ENCODE measurements at places on chromosomes 2 and 18.

DNA sequence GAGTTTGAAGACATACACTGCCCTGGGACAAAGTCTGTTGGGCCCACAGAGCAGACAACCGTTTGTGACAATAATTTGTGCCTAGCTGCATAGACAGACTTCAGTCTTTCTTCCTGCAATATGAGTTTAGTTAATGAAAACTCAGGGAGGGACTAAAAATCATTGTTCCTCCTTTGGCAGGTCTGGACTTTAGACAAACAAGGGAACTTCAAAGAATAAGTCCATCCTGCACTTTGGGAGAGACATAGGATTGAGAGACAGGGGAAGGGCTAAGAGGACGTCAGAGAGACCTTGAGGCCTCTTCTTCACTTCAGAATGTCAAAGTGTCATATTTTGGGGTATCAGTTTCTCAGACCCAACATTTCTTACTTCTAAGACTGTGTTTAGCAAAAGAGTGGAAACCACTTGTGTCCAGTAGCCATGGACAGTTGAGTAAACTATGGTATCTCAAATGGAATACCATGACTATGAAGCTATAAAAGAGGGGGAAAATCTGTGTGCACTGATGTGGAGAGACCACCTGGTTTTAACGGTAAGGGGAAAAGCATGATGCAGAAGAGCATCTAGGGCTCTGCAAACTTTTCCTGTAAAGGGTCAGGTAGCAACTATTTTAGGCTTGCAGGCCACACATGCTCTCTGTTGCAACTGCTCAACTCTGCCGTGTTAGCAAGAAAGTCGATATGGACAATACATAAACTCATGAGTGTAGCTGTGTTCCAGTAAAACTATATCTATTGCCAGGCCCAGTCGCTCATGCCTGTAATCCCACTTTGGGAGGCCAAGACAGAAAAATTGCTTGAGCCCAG, 217.8 kb upstream of the SH3BP4 start:
- DNase-seq = no peak

- no peak for DNase-seq
These were observed 106.7 kb downstream of the MEIS1 start for GRCh38 chr2:66541646-66542045.

- no peak for DNase-seq
These were observed 13.5 kb downstream of the ELAC1 start for GRCh38 chr18:50981381-50981780.

DNA sequence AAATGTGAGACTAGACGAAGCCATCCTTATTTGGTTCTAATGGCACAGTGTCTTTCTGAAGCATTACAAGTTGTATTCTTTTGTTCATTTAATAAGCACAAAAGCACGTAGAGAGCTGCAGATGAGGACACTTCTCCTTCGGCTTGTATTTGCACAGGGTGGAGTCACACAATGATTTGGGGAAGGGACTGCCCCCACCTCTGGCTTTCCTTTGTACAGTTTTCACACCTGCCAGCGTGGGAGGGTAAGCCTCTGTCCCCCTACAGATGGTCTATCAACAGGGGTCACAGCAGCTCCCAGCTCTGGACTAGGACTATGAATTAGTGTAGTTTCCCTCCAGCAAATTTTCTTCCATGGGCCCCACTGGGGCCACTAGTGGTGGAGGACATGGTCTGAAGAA, 108.2 kb upstream of the KLHL14 start:
- DNase-seq = no peak

- no peak for DNase-seq
These were observed 24.5 kb upstream of the KCNK3 start for GRCh38 chr2:26668041-26668440.

- peak; percentile 72 for DNase-seq
These were observed 27.3 kb upstream of the C2orf66 start for GRCh38 chr2:196836440-196836839.

DNA sequence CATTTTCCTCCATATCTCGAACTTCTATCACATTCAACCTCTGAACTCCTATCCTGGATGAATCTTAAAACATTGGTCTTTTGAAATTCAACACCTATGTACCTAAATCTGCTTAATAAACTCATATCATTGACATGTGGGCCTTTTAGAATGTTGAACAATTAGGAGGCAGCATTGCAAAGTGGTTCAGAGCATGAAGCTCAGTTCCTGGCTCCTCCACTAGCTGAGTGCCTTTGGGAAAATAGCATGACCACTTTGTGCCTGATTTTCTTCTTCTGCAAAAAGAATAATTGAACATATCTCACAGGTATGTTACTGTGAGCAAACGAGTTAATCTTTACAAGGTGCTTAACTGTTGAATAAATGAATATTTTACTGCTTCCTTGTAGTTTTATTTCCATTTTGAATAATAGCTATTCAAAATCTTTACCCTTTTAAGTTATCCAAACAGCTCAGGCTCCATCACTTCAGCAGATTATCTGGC, 14.3 kb upstream of the ITPRID2 start:
- no peak for DNase-seq

DNA sequence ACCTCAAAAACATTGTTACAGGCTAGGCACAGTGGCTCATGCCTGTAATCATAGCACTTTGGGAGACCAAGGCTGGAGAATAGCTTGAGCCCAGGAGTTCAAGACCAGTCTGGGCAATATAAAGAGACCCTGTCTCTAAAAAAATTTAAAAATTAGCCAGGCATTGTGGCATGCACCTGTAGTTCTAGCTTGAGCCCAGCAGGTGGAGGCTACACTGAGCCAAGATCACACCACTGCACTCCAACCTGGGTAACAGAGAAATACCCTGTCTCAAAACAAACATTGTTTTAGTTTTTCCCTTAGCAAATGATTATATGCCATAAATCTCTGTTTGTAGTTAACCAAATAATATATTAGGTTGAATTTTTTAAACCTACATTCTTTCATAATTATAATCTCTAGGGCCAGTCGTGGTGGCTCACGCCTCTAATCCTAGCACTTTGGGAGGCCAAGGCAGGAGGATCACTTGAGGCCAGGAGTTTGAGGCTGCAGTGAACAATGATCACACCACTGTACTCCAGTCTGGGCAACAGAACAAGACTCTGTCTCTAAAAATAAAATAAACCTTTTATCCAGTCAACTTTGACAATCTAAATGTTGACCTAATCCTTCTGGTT, 13.3 kb upstream of the CYP20A1 start:
- peak; percentile 31 for DNase-seq

DNA sequence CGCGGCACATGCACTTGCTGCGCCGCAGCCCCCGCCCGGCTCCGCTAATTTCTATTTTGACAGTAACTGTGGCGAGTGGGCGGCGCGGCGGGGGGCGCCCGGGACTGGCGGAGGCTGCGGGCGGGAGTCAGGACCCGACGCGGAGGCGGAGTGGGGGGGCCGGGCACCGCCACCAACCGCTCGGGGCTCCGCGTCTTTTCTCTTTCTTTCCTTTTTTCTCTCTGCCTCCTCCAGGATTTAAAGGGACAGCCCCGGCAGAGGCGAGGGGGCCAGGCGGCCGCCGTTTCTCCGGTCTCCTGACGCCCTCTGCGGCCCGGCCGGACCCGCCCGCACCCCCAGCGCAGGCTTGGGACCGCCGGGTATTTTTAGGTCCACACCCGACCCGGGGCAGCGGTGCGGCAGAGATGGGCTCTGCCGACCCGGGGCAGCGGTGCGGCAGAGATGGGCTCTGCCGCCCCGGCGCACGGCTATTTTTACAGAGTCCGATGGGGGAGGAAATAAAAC, 460 bp upstream of the ZBTB7C start:
- peak; percentile 48 for DNase-seq

- DNase-seq = peak; percentile 6
These were observed 27.7 kb upstream of the CPS1 start for GRCh38 chr2:210528716-210529115.

- DNase-seq = no peak
These were observed 3.0 kb downstream of the PCARE start for GRCh38 chr2:29071032-29071975.

DNA sequence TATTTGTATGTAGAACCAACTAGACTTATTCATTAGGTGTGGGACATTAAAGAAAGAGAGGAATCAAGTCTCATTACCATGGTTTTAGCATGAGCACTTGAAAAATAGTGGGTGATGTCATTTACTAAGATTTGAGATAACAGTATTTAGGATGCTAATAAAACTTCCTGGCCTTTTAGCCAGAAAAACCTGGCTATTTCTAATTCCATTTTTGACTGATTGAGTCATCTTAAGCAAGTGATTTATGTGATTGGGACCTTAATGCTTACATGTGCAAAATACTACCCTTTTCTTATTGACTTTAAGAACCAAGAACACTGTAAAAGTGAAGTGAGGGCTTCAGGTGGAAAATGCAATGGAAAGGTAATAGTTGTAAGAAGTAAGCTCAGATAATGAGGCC, 196.8 kb upstream of the SESTD1 start:
- DNase-seq = no peak

GRCh38 chr2:45180033-45180746, 170.9 kb upstream of the SIX2 start:
- DNase-seq = peak; percentile 64

- peak; percentile 22 for DNase-seq
These were observed 2.8 kb upstream of the TUBA4B start for GRCh38 chr2:219250049-219250781.

DNA sequence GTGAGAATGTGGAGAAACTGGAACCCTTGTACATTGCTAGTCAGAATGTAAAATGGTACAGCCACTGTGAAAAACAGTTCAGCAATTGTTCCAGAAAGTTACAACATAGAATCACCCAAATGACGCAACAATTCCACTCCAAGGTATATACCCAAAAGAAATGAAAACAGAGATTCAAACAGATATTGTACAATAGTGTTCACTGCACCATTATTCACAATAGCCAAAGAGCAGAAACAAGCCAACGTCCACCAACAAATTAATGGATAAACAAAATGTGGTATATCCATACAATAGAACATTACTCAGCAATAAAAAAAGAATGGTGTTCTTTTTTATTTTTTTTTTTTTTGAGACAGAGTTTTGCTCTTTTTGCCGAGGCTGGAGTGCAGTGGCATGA, 10.9 kb downstream of the CLASP1 start:
- DNase-seq = peak; percentile 48

GRCh38 chr2:200962811-200963123, 693 bp downstream of the ORC2 start:
- no peak for DNase-seq

- DNase-seq = peak; percentile 64
These were observed 226.6 kb downstream of the ALPK2 start for GRCh38 chr18:58402247-58402646.

DNA sequence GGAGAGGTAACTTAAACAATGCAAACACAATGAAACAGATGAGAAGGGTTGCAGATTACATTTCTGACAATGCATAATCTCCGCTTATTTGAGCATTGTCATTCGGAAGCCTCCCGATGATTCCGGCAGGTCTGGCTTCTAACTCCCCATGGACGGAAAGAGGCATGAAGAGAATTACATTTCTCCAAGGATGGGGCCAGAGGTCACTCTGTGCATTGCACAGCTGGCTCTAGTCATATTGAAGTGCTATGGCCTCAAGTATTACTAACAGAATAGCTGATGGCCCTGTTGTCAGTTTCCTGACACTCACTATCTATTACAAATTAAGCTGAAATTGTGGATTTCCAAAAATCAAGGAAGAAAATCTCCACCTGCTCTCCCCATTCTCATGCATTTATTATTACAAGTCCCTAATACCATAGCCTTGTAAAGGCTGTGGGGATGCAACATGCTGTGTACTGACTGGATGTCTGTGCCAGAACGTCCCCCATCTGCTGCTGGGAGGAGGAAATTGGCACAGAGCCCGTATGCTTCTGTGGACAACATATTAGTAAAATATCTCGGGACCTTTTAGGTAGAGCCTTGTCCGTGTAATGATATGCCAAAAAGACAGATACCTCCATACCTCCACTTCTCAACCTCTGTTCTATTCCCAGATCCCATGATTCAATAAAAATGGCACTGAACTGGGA, 168.1 kb downstream of the SETBP1 start:
- no peak for DNase-seq

DNA sequence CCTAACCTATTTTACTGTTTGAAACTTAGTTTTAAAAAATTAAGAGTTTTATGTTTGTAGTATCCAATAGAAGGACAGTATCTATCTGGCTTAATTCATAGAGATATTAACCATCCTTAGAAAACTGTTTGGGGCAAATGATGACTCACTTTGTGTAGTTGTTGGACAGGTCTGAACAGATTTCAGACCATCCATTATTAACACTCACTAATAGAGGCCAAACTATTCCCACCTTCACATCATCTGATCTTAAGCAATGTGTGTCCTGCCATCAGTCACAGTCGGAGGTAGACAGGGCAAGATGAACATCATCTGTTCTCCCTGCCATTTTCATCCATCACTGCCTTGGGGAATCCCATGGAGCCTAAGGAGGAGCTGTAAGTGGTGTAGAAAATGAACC, 164.6 kb upstream of the DCC start:
- no peak for DNase-seq

DNA sequence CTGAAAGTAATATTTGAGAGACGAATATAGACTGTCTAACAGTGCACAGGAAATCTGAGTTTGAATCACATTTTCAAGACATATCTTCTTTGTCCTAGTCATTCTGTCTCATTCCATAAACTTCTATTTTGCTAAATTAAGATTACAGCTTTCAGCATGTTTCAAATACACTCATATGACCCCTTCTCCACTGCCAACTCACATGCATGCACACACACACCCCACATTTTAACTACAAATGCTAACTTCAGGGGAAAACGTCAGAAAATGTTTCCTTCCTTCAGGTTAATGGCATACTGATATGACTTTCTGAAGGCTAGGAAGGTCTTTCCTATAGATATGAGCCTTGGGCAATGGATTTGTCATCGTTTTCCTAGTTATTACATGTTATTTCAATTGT, 373.7 kb downstream of the RBM43 start:
- no peak for DNase-seq

- no peak for DNase-seq
These were observed 170.1 kb downstream of the RBM43 start for GRCh38 chr2:151091583-151091982.

DNA sequence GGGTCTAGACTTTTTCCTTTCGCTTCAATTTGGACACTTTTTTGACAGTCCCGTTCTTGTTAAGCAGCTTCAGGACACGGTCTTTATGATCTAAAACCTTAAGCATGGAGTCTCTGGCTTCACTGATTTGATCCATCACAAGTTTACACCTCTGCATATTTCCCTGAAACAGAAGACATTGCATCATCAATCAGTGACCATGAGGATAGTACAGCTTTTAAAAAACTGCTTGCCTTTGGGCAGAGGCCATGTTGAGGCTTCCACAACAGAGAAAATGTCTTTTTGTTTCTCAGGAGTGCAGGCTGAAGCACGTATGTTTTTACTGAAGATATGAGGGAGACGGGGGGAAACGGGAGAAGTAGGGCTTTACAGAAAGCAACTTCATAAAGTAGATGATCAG, 56.2 kb upstream of the AMMECR1L start:
- DNase-seq = no peak
